ENCODE measurements at places on chromosomes 12 and 14. TPM values are rescaled to one million over a fixed set of nuclear protein-coding genes. Genes with fewer than 3 reads are reported as not detected.

- DNase-seq: no peak
Measured at GRCh38 chr14:91464615-91465205, 45.4 kb downstream of the PPP4R3A start.

DNA sequence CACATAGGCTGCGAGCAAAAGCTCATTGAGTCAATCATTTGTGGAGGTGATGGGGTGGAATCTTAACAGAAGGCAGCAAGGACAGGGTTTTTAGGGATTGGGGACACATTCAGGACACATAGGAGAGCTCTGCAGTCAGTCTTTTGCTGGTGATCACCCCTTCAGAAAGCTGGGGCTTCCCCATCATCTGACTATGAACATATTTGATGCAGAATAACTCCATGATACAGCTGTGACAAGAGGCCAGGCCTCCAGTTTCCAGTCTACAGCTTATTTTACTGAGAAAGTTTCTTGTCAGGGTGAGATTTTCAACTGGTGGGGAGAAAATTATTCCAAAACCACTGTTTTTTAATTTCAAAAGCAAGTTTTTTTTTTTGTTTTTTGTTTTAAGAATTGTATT, 134.2 kb downstream of the TMEM30B start:
- DNase-seq: no peak

The RASAL1 gene
- total RNA-seq: not detected

DNA sequence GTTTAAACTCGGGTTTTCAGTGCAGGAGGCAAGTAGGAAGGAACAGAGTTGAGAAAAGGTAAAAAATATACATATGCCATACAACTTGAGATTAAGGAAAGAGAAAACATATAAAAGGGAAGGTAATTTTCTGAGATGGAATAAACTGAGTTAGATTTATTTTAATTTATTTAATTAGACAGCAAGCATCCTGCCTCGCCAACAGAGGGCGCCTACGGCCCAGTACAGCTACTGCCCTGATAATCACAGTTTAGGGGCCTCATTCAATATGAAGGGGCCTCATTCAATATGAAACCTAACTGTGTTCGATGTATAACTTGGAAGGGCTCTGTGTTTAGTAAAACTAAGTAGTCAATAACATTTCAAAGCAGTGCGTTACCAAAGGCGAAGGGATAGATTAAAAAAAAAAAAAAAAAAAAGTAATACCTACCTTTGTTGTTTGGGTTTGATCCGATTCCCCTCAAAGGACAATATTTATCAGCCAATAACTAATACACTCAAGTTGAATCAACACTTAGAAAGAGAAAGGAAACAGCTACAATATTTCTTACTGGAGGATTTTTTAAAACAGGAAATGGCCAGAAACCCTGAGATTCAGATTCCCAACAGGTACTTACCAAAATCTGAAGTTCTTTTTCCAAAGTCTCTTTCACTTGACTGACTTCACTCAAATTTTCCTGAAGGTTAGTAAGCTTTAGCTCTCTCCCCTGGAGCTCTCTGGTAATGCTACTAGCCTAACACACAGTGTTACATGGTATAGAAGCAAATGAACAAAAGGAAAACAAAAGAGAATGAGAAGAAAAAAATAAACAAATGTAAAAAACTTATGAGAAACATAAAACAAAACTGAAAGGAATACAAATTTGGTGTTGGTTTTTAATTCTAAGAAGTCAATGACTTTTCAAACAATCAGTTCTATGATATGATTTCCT, 70.0 kb upstream of the VPS33A start:
- DNase-seq: peak; percentile 40

The SCNN1A gene
- 0.18 TPM for total RNA-seq

The AMHR2 gene
- total RNA-seq: not detected

DNA sequence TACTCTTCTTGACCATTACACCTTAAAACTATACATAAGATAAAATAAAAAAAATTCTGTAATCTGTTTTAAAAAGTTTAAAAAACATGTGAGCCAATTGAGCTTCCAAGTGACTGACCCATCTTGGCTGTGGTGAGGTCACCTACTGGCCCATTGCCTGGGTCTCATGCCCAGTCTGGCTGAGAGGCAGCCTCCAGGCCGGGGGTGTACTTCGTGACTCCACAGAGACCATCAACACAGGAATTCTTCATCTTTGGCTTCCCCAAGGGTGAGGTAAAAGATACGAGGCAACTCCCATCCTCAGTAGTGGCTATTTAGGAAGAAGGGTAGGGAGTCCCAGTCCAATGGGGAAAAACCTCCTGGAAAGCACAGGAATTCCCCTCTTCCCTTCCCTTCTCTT, 113.2 kb downstream of the APAF1 start:
- DNase-seq: no peak

DNA sequence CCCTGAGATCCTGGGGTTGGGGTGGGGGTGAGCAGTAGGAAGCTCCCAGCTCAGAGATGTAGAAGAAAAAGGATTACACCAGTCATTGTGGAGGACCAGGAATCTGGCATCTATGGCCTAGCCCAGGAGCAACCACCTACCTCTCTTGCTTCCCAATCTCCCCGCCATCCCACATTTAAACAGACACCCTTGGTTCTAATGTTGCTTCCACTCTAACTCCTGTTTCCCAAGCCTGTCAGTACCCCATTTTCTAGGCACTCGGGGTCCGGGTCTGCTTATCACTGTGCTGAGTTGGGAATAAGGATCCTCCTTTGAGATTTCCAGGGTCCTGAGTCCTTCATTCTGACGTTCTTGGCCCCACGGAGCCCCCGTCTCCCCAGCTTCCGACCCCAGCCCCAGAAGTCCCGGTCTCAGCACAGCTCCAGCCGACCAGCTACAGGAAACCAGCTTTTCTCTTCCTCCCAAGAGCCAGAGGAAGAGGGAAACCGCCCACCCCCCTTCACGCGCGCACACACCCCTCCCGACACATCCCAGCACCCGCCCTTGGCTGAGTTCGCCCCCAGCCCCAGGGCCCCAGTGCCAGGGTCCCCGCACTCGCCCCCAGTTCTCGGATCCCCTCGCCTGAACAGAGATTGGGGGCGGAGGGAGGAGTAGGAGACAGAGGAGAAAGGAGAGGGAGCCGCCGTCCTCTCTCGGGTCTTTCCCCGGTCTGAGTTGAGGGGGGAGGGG, 1.2 kb downstream of the ITGA5 start:
- DNase-seq: peak; percentile 43

- no peak for DNase-seq
Measured at GRCh38 chr14:47057364-47057763, 405.8 kb upstream of the RPL10L start.

GRCh38 chr14:95510804-95511203, 5.6 kb downstream of the SYNE3 start:
- no peak for DNase-seq

- peak; percentile 13 for DNase-seq
Measured at GRCh38 chr12:40137252-40137651, 31.4 kb upstream of the SLC2A13 start.

DNA sequence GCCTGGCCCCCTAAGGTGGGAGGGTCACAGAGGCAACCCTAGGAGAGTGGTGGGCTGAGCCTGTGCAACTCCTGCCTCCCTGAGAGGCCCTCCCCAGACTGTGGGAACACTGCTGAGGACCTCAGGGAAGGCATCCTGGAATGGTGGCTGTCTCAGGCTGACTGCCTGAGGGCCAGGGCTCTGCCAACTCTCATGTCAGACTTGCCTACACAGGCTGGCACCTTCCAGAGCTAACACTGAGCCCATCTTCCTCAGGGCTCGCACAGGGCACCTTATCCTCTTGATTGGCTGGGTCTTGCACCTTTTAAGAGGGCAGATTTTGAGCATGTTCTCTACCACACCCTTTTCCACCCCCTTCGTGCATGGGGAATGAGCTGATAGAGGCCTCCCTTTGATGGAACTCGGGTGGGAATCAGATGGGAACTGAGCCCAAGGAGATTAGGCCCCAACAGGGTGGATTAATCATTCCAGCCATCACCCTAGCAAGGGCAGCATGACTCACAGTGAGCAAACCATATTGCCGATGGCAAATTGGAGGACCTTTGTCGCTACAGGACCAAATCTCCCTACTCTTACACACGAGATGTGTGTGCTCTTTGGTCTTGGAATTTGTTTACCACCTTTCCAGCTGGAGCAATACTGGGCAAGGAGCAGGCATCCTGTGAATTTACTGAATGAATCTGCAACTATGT, 702.8 kb downstream of the VRK1 start:
- no peak for DNase-seq

The SLC35E3 gene
- total RNA-seq: 13.8 TPM

The OS9 gene
- 212 TPM for total RNA-seq

DNA sequence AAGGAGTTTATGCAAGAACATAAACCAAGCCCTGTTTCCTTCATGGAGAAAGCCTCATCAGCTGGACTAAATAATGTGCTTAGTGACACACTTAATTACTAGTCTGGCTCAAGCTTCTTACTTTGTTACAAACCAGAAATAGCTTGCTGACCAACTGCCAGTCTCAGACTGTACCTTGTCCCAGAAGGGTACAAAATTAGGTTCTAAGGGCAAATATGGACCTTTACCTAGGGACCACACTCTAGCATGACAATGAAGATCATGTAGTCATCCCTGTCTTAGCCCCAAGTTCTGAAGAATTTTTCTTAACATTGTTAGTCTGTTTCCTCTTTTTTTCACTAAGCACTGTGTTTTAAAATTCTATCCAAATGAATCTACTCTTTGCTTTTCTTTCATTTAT, 2.2 kb downstream of the AMN1 start:
- no peak for DNase-seq

GRCh38 chr12:124085419-124086296, 112.6 kb downstream of the ZNF664 start:
- no peak for DNase-seq

DNA sequence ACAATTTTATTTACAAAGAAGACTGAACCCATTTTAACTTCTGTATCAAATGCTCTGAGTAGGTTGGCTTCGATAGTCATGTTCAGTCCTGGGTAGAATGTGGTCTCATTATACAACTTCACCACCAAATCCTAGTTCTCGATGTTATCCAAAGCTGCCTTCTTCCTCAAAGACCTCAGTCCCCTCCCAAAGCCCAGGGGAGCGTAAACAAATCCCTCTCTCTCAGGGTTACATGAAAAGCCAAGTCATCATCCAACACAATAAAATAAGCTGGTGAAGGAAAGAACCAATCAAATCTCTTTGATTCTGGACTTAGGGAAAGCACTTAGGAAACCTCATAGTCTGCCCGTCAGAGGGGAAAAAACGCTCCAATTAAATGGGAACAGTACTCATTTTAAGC, 9.1 kb downstream of the PTCSC3 start:
- no peak for DNase-seq

DNA sequence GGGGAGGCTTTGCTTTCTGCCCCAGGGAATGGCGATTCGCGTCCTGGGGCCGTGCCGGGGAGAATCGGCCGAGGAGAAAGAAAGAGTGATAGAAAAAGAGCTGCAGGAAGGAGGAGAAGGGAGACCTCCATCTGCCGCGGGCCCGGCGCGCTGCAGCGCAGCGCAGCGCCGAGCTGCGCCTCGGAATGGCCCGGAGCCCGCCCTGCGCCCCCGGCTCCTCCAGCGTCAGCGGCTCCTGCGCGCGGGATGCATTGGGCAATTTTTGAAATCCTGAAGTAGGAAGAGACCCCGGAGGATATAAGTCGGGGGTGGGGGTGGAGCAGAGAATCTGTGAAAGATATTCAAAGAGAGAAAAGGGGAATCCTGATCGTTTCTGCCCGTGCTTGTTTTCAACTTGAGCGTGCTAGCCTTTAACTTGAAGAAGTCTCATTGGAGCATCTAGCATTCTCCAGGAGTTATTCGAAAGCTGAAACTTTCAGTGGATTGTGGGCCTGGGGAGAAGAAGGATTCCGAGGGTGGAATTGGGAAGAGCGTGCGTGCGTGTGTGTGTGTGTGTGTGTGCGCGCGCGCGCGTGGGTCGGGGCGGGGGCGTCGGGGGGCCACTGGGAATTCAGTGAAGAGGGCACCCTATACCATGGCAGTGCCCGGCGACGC, 441 bp downstream of the PDE3A start:
- peak; percentile 63 for DNase-seq

The PARPBP gene
- 19.6 TPM for total RNA-seq

The EPYC gene
- not detected for total RNA-seq

GRCh38 chr14:54300881-54301280, 95.9 kb upstream of the CDKN3 start:
- DNase-seq: no peak

GRCh38 chr12:62259631-62259992, 592 bp upstream of the USP15 start:
- DNase-seq: no peak

The CTDSP2 gene
- total RNA-seq: 142 TPM

GRCh38 chr14:94050231-94050880, 24.2 kb downstream of the OTUB2 start:
- no peak for DNase-seq

- no peak for DNase-seq
Measured at GRCh38 chr12:50662116-50662510, 101.8 kb upstream of the ATF1 start.

- no peak for DNase-seq
Measured at GRCh38 chr14:102749393-102750305, 27.6 kb upstream of the TRAF3 start.

The CELA1 gene
- not detected for total RNA-seq

The C14orf39 gene
- not detected for total RNA-seq

GRCh38 chr12:49364989-49365388, 2.3 kb upstream of the SPATS2 start:
- peak; percentile 72 for DNase-seq

All from endothelial cell of umbilical vein (primary cell).